ENCODE measurements at places on chromosomes 13 and 19.

- DNase-seq = no peak
These were observed 665 bp upstream of the ATG4D start for GRCh38 chr19:10543059-10543419.

GRCh38 chr19:58063712-58064111 lies 4.6 kb downstream of the ZNF135 start:
- DNase-seq = no peak

DNA sequence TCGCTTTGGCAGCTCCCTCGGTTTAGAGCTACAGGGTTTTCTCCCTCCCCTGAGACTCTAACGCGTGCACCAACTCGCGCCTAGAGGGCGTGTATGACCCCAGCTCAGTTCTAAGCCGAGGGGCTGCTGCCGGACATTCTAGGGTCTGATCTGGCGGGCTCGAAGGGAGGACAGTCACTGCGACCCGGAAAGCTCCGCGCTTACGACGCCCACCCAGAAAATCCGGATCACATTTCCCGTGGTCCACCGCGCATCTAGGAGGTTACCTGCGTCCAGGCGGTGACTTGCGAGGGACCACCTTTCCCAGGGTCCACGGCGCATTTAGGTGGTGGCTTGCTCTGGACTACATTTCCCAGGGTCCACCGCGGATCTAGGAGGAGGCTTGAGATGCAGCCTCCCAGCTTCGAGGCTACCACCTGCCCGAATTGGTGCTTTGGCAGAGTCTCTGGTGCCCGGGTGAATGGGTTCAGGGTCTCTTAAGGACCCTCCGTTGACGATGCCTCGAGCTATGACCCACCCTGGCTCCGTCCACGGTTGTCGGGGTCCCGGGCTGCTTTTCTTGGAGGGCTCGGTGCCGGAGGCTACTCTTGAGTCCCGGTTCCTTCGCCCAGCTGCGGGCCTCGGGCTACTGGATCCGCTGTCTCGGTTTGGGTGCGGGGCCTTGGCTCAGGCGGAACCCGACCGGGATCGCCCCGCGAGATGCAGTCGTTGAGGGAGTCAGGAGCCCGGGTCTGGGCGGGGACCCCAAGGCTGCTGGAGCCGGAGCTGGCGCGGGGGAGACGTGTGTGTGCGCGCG lies 30.5 kb downstream of the ZNF146 start:
- DNase-seq = no peak

DNA sequence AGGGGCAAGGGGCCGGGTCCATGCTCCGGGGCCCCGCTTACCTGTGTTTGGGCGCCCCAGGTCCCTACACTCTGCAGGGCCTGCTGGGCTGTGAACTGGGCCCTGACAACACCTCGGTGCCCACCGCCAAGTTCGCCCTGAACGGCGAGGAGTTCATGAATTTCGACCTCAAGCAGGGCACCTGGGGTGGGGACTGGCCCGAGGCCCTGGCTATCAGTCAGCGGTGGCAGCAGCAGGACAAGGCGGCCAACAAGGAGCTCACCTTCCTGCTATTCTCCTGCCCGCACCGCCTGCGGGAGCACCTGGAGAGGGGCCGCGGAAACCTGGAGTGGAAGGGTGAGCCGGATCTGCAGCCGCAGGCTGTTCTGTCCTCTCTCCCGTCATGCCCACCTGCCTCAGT lies 1.7 kb downstream of the FCGRT start:
- peak; percentile 29 for DNase-seq

- DNase-seq = no peak
These were observed 61.3 kb downstream of the SCEL start for GRCh38 chr13:77596777-77597176.

DNA sequence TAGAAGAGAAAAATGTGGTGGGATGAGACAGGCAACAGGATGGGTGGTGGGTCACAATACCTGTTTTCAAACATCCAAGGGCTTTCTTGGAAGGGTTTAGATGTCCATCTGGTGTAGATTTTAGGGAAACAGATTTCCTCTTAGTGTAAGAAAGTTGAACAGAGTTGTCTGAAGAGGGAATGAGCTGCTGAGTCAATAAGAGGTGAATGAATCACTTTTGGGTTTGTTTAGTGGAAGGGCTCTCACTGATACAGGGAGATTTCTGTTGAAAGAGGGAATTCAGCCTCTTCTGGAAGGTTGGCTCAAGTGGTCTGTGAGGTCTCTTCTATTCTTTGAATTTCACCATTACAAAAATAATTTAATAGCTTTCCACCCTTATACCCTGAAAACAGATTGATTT lies 54.6 kb downstream of the LACC1 start:
- DNase-seq = no peak

DNA sequence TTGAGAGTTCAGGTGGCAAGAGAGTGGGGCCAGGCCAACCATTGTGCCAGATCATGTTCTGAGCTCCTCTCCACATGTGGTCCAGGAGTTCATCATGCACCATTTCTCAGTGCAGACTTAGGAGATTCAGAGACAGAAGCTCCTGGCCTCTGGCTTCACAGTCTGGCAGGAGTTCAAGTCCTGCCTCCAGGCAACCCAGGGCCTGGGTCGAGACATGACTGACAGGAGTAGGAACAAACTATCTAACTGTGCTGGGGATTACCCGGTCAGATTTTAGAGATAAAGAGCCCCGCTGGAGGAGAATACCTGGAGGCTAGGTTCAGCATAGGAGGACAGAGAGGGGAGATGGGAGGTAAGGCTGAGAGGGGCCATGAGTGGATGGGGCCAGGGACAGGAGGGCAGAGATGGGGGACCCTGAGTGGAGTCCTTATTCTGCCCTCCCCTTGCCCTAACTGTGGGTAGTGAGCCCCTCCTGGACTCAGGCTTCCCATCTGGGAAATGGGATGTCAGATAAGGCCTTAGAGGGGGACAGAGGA lies 906 bp upstream of the CYP4F11 start:
- no peak for DNase-seq

DNA sequence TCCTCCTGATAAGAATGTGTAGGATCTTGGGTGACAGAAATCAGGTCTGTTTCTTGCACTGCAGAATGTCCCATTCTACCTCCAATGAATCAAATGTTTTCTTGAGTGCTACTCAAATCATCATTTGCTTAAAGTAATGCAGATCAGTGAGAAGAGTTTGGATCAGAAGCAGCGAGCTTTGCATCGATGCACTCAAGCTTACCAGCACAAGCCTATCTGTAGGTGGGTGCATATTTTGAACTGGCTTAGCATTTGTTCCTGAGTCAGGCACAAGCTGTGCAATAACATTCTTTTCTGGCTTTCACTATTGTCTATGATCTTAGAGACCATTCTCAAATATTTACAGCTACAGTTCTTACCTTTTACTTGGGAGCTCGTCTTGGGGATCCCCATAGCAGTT lies 109.5 kb downstream of the UBL3 start:
- no peak for DNase-seq

- DNase-seq = no peak
These were observed 6.4 kb downstream of the LYL1 start for GRCh38 chr19:13095934-13096927.

DNA sequence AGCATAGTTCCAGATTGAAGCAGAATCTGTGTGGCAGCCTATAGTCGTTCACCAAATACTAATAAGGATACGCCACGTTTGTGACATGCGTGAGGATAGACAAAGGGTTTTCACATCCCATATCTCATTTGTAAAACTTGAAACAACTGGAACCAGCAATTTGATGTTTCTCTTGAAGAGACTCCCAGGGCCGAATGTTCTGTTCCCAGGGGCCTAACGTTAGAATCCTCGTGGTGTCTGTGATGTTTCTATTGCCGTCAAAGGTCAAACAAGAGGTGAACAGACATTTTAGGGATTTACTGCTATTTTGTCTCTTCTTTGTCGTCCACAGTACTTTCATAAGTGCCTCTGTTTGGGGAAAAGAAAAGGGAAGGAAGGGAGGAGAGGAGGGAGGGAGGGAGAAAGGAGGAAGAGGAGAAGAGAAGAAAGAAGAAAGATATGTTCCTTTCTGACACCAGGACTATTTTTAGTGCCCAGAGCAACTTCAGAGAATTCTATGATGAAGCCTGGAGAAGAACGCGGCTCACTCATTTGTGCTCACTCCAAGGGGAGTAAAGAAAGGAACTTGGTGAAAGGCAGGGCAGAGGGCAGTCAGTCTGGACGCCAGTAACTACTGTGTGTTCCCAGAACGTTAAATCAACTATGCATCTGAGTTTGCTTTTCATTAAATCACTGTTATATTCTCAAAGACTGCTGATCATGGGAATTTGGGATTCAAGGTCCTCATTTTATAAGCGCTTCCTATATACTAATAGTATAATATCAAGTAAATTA lies 154.5 kb downstream of the DCT start:
- DNase-seq = no peak

DNA sequence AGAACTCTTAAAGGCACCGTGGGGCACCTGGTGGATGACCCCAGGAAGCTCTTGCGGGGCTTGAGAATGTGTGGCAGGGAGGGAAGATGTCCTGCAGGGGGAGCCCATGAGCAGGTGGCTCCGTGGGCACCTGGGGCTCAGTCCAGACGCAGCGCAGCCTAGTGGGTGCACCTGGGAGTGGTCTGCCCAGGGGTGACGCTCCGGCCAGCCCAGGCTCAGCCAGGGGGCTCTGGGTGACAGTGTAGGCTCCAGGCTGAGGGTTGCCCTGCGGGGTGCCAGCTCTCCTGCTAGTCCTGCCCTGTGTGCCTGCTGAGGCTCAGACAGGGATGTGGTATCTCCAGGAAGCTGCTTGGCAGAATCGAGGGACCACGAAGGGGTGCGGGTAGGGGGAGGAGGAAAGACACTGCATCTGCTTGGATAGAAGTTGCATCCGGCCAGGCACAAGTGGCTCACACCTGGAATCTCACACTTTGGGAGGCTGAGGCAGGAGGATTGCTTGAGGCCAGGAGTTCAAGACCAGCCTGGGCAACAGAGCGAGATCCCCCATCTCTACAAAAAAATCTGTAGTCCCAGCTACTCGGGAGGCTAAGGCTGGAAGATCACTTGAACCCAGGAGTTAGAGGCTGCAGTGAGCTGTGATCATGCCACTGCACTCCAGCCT lies 15.0 kb upstream of the PGLS start:
- peak; percentile 77 for DNase-seq

DNA sequence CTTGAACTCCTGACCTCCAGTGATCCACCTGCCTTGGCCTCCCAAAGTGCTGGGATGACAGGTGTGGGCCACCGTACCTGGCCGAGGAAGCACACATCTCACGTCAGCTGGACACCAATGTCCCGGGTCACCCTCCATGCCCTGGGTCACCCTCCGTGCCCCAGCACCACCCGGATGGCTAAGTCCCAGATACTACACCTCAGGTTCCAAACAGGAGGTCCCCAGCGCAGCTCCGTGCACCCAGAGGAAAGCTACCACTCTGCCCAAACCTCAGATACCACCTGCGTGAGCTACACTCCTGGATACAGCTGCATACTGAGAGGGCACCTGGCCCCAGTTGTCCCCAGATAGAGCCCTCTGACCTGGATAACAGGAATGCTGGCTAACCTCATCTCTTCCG lies 14.0 kb downstream of the LRRC4B start:
- no peak for DNase-seq

- DNase-seq = peak; percentile 73
These were observed 10.1 kb upstream of the SLC25A42 start for GRCh38 chr19:19053508-19054314.

- DNase-seq = no peak
These were observed 11.7 kb downstream of the SPRY2 start for GRCh38 chr13:80329250-80329649.

DNA sequence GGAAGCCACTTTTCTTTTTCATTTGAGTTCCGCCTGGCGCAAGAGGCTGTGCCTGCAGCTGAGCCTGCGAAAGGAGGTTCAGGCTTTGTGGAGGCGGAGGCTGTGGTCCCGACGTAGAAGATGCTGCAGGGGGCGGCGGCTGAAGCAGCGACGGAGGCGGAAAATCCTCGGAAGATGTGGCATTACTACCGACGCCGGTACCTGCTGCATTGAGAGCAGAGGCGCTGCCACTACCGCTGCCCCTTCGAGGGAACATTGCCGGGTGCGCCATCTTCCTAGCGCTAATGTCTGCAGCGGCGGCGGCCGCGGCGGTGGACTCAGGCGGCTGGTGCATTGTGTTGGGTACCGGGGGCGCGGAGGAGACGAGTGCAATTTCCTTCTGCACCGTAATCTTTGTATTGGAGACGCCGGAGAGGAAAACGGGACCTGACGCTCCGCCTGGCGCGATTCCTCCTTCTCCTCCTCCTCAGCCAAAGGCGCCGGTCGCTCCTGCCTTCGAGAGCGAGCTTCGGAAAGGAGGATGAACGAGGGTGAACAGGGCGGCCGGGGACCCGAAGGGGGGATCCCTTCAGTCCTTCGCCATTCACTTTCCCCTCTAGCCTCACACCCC lies at the start of gene TSC22D1:
Gene TSC22D1 (minus strand): TSS at position 590 of the 610 bp plus-strand sequence. CDS start 256 bp downstream, at position 334.
- DNase-seq = peak; percentile 56

GRCh38 chr13:33865945-33866344 lies 48.0 kb downstream of the RFC3 start:
- DNase-seq = no peak

DNA sequence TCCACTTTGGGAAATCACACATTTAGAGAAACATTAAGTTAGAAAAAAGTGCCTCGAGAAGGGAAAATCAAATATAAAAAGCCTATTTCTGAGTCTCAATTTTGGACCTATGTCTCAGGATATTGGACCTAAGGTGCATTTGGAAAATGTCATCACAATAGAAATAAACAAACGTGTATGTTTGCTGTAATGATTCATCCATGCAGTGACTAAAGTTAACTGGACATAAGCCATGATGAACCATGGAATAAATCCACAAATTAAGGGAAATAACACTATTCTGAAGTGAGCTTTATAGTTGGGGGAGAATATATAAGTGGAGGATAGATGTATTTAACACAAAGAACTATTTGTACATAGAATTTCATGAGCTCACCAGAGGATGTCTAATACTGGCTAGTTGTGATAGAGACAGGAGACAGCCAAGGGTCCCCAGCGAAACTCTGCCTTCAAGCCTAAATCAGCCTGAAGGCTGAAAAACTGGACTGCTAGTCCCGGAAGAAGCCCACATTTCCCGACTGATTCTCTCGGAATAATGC lies 963.3 kb upstream of the SPRY2 start:
- DNase-seq = no peak

GRCh38 chr19:51256155-51256625 lies 5.3 kb downstream of the SIGLECL1 start:
- DNase-seq = no peak

- no peak for DNase-seq
These were observed 125.5 kb upstream of the TRPC4 start for GRCh38 chr13:37995092-37995491.

- DNase-seq = peak; percentile 40
These were observed 23.2 kb upstream of the GTF3A start for GRCh38 chr13:27401210-27401609.

GRCh38 chr13:31663880-31664585 lies 75.3 kb upstream of the RXFP2 start:
- DNase-seq = no peak
